ENCODE measurements at places on chromosomes 3 and 15. TPM values are rescaled to one million over a fixed set of nuclear protein-coding genes. Genes with fewer than 3 reads are reported as not detected.

- peak; percentile 44 for DNase-seq
Observed at GRCh38 chr3:51500632-51501131, 867 bp upstream of the DCAF1 start.

The OR5K2 gene
- not detected for polyA plus RNA-seq

- DNase-seq, result no peak
Observed at GRCh38 chr3:44969828-44970179, 6.2 kb downstream of the ZDHHC3 start.

DNA sequence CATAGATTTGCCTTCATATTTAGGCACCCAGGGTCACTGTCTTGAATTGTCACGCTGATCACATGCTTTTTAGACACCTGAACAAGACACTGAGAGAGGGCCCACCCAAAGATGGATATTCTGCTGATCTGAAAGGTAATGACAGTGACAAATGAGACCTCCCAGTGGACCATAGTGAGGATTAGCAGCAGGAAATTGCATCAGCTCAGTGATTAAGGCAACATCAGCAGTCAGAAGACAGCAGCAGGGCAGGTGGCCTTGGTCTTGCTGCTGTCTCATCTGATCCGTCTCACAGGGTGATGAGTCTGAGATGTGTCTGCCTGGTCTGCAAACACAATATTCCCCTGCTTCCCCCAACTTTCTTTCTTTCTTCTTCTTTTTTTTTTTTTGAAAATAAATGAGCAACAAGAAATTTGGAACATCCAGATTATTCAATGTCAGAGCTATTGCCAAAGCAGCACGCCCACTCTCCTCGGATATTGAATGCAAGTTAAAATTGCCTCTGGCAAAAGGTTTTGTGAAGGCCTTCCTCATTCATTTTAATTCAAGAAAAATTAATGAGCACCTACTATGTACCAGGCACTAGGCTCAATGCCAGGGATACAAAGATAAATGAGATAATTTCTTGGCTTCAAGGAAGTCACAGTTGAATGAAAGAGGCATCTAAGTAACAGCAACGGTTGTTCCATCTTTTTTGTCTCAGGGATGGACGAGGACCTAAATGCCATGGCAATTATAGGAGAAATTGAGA, 14.1 kb downstream of the OTOL1 start:
- DNase-seq, result no peak

DNA sequence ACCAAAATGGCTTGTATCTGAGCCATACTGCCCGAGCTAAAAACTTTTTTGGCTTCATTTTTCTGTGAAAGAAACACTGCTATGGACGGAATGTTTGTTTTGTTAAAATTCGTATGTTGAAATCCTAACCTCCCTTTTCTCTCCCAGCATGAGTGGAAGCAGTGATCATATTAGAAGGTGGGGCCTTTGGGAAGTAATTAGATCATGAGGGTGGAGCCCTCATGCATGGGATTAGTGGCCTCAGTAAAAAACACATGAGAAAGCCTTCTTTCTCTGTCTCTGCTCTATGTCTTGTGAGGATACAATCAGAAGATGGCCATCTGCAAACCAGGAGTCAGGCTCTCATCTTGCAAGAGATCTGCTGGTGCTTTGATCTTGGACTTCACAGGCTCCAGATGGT, 7.4 kb upstream of the FNDC3B start:
- no peak for DNase-seq

Data from muscle of leg (tissue), 16 donors.